ENCODE measurements at places on chromosomes 6 and 20.

GRCh38 chr6:5707281-5708045 lies 299.3 kb downstream of the NRN1 start:
- no peak for DNase-seq

- no peak for DNase-seq
Measured at GRCh38 chr6:54579011-54579410, 267.6 kb upstream of the FAM83B start.

DNA sequence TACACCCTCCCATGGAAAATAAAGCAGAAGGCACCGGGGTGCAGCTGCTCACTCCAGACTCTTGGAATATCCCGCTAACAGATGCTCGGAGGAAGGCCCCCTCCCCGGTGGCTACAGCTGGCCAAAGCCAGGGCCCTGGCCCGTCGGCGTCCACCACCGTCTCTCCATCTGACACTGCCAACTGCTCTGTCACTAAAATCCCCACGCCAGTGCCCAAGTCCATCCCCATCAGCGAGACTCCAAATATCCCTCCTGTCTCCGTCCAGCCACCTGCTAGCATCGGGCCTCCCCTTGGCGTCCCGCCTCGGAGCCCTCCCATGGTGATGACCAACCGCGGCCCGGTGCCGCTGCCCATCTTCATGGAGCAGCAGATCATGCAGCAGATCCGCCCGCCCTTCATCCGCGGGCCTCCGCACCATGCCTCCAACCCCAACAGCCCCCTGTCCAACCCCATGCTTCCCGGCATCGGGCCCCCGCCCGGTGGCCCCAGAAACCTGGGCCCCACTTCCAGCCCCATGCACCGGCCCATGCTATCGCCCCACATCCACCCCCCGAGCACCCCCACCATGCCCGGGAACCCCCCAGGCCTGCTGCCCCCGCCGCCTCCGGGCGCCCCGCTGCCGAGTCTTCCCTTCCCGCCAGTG lies 143.9 kb downstream of the SOBP start:
- DNase-seq, result no peak

DNA sequence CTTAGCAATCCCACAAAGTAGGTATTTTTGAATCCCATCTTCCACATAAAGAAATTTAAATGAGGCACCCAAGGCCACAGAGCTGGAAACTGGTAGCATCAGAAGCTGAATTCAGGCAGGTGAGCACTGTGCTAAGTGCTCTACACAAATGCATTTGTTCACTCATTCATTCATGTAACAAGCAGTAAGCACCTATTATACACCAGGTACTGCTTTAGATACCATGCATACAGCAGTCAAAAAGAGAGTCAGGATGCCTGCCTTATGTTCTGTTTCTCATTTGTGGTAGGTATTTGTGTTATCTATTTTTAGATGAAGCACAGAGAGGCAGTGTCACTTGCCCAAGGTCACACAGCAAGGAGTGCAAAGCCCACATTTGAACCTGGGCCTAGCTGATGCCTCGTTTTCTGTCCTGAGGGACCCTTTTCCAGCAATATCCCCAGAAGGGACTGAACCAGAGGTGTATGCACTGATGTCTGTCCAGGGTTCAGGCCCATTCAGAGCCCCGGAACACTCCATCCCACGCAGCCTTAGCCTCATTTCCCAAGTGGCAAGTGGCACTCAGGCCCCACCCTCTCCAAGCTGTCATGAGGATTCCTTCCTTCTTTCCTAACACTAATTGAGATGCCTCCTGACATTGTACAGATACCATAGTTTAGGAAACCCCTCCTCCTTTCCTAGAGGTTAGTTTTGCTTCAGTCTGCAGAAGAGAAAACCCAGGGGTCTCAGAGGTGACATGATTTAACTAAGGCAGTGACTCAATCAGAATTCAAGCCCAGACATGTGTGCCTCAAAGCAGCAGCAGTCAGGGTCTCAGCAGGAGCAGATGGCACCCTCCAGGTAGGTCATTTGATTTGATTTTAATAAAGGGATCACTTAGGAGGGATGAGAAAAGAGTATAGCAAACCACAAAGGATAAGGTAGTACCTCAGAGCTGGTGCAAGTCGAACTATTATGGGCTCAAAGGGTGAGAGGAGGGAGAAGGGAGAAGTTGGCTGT lies 61.2 kb upstream of the SIRPA start:
- DNase-seq, result no peak

- no peak for DNase-seq
Measured at GRCh38 chr20:51428401-51429143, 113.9 kb downstream of the NFATC2 start.

GRCh38 chr20:51452091-51452613 lies 90.4 kb downstream of the NFATC2 start:
- DNase-seq, result no peak

DNA sequence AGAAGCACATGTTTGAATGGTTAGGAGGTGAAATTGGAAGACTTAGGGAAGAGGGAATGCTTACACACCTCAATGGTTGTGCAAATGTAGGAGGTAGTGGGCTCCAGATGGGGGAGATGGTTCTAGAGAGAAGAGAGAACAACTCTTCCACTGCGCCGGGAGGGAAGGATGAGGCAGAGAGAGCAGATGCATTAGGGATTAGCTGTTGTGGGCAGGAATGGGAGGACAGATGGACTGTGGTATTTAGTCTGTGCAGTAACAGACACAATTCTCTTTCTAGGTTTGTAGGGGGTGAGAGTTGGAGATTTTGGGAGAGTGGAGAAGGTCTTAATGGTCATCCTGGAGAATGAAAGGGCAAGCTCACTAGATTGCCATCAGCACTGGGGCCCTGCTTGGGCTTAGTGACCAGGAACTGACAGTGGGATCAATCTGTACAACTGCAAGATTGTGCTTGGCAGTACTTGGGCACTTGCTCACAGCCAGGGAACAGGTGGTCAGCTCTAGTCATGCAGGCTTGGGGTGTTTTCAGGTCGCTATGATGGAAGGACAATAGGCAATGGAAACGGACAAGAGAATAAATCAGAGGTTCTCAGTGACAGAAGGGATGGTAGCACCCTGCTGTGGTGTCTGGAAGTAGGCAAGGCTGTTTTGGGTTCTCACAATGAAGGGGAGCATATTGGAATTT lies 182.0 kb upstream of the MYLIP start:
- DNase-seq, result no peak

- DNase-seq, result no peak
Measured at GRCh38 chr6:130252527-130253237, 29.9 kb upstream of the SAMD3 start.

DNA sequence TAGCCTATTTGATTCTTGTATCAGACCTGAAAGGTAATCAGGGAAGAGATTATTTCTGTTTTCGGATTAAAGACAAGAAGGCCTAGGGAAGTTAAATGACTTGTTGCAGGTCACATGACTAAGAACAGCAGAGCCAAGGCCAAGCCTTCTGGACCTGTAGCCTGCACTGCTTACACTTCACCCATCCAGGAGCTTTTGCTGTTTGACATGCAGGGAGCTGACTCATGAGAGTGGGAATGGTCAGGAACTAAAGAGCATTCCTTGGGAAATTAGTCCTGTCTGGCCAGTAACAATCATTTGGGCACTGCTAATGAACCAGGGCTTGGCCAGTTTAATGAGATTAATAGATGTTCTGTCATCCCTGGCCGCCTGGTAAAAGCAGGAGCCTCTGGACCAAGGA lies 46.8 kb downstream of the EIF2S2 start:
- no peak for DNase-seq

DNA sequence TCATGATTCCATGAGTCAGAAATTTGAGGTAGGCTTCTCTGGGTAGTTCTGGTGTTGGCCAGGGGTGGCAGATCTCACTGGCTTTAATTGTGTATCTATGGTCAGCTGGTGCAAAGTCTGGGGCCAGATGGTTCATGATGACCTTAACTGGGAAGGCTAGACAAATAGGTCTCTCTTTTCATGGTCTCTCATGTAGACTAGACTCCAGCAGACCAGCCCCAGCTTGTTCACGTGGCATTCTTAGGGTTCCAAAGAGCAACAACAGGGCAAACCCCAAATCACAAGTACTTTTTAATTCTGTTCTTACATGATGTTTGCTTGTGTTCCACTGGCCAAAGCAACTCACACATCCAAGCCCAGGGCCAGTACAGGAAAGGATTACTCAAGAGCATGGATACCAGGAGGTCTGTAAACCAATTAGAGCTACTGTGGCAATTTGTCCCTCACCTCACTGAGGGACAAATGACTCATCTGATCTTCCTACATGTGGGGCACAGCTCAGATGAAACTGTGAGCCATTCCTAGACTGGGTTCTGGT lies 79.5 kb upstream of the PBOV1 start:
- no peak for DNase-seq

Data from brain pericyte (primary cell).